ENCODE measurements at places on chromosomes 12 and 14.
A peak's percentile ranks its signal among the peaks of the same experiment; 100 is the strongest.

GRCh38 chr14:92729634-92730358 is 18.6 kb downstream of the LGMN start:
- DNase-seq, result no peak

GRCh38 chr12:50442178-50442908 is 41.7 kb downstream of the LARP4 start:
- DNase-seq, result no peak

GRCh38 chr14:58426670-58427280 is 556 bp downstream of the TIMM9 start:
- peak; percentile 84 for DNase-seq

DNA sequence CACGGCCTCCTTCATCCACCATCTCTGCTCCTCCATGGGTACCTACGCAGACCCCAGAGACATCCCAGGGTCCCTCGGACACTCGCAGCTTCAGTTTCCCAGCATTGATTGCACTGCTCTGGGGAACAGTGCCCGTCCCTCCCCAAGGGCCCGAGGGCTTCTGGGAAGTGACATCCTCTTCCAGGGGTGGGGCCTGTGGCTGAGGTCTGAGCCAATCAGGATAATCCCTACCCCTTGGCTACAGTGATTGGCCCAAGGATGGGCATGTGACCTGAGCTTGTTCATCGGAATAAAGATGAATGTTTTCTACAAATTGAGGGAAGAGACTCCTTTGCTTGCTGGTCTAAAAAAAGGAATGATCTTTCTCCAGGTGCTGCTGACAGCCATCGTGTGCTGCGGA is 37.3 kb upstream of the MYL2 start:
- DNase-seq, result no peak

DNA sequence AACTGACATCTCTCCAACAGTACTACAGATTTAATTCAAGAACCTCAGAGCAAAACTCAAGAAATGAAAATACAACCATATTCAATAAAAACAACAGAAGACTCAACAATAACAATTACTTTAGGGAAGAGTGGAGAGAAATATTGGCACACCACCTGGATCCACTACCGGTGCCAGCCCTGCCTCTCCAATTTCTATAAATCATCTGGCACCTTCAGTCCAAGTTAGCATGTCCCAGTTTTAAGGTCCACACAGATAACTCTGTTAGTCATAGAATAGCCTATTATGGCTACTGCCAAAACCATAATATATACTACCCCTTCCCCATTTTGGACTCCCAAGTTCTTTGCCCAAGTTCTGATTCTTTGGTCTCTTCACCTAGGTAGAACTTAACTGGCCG is 69.9 kb upstream of the PSMA6 start:
- no peak for DNase-seq

GRCh38 chr14:54653712-54654469 is 87.0 kb downstream of the SAMD4A start:
- DNase-seq, result no peak

DNA sequence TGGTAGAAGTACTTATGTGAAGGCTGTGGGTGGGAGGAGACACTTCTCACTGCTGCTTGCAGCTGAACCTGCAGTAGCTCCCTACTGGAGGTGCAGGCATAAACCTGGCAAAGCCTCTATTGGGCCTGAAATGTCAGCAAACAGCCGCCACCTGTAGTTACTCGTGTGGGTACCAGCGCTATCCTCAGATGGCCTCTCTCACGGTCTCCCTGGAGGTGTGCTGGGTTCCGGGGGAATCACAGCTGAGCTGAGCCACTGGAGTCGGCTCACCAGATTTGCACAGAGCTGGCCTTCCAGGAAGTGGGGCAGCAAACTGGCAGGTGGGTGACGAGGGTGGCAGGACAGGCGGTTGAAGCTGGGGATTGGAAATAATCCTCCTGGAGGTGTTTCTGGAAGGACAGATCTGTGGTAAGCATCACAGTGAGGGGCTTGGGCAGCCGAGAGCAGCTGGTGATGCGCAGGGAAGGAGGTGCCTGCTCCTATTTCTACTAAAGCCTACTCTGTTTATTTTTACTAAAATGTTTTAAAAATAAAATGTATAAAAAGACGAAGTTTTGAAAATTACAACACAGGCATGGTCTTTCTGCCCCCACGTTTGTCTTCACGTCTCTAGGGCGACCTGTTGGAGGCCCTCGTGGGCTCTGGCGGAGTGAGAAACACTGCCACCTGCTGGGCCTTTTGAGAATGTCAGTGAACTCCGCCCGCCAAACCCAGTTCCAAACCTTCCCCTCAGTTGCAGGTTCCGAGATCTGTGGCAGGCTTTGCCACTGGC is 67.8 kb upstream of the PLEKHG3 start:
- DNase-seq, result peak; percentile 73

DNA sequence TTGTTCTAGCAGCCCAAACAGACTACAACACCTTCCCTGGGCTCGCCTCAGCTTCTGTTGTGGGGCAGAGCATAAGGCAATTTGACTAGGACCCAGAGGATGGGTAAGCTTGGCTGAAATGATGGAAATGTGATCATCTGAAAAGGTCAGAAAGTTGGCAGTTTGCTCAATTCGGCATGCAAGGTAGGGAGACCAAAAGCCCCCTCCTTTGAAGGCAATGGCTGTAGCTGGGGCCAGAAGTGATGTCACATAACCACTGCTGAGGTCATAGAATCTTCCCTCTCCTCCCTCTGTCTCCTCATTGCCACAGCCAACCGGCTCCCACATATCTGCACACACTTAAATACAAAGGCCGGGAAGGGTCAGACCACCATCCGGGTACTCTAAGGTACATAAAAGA is at the start of gene TPPP2:
Gene TPPP2, plus strand, starts transcription at position 301 of the 400 bp plus-strand sequence. CDS start 365 bp downstream, outside the sequence.
- DNase-seq, result no peak

- DNase-seq, result peak; percentile 68
These were observed 260.3 kb upstream of the E2F7 start for GRCh38 chr12:77325511-77326236.

GRCh38 chr12:52434081-52434733 is at the start of gene KRT75:
TSS of gene KRT75 (minus strand) at chr12:52434371. CDS start at chr12:52434304, 67 bp downstream.
- DNase-seq, result peak; percentile 17

DNA sequence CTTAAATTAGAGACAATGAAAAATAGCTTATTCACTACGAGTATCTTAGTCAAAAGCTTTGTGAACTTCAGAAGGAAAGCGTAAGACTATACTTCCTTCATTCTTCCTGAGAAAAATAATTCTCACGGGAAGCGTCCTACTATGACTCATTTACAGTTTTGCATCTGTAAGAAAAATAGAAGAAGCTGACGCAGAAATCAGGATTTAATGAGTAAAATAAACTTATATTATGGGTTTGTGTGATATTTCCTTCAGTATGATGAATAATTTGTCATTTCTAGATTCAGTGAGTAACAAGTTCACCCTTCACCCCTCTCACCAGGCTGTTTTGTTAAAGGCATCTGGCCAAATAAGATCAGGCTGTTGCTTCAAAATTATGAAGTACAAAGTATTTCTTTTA is 17.8 kb upstream of the PDE3A start:
- DNase-seq, result no peak

DNA sequence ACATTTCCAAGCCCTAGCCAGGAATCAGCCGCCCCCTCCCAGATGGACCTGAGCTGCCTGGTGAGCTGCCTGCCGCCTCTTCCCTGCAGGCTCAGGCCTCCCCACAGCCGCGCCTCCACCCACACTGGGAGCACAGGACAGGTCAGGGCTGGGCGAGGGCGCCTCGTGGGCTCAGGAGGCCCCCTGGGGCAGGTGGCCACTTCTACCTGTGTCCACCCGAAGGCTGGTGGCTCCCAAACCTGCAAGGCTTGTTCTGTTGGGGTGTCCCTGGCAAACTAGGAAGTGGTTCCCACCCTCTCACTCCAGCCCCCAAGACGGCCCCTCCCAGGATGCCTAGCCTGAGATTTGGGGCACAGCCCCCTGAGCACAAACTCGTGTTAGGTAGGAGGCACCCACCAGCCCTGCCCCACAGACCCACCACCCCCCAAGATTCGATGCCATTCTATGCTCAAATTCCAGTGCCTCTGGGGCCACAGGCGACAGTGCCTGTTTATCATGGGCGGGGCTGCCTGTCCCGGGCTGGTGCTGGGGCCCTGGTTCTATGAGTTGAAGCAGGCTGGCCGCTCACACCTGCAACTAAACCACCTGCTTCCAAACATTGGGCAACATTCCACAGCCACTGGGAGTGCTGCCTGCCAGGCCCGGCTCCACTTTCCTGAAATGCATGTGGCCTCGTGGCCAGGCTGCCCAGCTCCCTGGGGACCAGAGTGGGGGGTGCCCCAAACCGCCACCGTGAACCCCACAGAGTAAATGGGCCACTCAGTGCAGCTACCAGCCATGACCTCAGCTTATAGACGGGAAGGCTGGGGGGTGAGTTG is 6.8 kb downstream of the MMP17 start:
- DNase-seq, result no peak

DNA sequence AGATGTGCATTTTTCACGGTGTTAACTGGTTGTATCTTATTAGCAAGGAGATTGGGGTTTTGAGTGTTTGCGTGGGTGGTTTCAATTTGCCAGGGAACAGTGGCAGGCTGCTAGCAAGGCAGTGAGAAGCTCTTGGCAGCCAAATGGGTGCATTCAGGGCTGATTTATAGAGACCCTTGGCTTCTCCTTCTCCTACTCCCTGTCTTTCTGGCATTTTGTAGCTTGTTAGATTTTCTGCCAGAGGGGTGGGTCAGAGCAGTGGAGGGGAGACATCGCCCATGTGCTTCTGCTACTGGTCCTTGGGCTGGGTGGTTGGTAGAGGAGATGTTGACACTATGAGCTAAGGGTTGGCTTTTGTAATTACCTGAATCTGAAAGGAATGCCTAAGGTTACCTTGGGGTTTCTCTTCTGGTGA is 9.6 kb downstream of the CALM1 start:
- DNase-seq, result no peak

DNA sequence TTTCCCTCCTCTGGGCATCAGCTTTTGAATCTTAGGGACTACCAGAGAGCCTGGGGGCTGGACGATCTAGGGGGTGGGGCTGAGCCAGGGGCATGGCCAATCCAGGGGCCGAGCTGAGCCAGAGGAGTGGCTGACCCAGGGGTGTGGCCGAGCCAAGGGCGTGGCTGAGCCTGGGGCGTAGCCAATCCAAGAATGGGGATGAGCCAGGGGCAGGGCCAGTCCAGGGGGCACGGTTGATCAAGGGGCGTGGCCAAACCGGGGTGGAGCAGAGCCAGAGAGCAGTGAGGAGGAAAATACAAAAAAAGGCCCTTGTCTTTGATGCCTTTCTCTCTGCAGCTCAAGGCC is 219.3 kb upstream of the NOS1 start:
- peak; percentile 69 for DNase-seq

DNA sequence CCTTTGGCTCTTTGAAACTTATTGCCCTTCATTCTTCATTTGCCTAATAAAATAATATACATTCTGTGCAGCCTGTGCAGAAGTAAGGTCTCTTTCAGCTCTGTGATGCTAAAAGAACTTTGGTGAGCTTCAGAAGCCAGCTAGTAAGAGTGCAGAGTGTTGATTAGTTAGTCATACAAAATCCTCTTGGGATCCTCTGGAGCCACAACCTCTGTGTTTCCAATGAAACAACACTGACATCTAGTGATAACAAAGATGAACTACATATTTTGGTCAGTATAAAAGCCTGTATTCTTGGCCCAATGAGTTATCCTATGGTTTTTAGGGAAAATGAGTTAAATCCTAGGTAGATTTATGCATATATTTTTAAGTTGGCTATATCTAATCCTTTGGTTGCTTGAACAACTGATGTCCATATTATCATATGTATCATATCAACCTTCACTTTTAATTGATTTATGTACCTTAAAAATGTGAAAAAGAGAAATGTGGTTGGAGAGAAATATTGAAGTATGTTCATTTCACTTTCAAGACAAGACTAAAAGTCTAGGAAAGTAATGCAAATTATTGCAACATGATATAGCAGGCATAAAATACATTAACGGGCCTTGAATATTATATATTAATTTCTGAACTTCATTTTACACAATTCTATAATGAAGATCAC is 158.4 kb downstream of the KLHL28 start:
- no peak for DNase-seq

GRCh38 chr12:53402871-53403270 is 20.8 kb upstream of the AMHR2 start:
- DNase-seq, result no peak

- DNase-seq, result no peak
These were observed 6.8 kb downstream of the PFKM start for GRCh38 chr12:48125985-48126384.

- DNase-seq, result no peak
These were observed 62.6 kb upstream of the TMCC3 start for GRCh38 chr12:94712815-94713515.

DNA sequence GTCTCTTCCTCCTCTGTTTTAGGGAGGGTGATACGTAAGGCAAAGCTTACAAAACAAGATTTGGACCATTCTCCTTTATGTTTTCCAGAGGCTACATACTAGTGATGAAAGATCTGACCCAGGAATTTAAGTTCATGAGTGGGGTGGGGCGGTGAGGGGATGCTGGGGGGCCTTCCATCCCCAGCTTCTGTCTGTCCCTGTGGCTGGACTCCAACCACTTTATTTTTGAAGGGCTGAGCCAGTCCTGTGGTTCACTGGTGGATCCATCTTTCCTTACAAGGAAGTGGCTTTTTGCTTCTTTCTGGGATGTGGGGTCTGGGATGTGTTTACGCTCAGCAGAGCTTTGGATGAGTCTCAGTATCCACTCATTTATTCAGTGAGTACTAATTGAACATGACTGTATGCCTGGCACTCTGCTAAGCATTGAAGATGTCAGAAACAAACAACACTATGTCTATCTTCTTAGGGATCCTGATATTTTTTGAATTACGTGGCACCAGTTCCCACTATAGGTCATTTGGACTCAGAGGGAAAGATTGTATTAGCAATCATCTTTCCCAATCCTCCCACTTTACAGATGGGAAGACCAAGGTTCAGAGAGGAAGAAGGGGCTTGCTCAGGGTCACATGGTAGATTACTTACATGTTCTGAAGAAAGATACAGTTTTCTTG is 291.8 kb upstream of the TBX3 start:
- no peak for DNase-seq

DNA sequence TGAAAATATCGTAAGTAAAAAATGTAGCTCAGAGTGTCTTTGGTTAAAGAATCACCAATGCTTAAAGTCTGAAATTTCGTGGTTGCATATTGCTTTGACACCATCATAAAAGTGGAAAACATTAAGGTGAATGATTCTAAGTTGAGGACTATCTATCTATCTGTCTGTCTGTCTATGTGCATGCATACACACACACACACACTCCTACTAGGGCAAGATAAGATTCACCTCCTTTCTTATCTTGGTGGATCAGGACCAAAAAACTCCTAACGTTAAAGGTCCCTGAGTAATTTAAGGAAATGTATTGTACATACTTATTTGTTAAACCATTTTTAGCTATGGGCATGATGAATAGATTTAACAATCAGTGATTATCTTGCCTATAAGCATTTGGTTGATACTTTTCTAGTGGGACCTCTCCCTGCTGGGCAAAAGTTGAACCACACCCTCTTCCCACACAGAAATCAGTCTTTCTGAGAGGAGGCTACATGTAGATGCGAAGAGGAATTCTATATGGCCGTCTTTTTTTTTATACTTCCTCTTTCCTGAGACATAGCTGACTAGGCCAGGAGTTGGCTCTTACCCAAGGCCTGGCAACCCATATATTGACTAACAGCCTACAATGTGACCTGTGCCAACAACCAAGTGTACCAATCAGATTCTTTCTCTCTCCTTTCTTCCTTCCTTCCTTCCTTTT is 19.3 kb upstream of the LLPH start:
- DNase-seq, result no peak
